Adrenal gland (tissue), 19 donors: ENCODE measurements at places on chromosomes 3 and 15. TPM values are rescaled to one million over a fixed set of nuclear protein-coding genes. Genes with fewer than 3 reads are reported as not detected.

Gene ANKUB1
- not detected for total RNA-seq

Gene TGM4
- not detected for total RNA-seq

GRCh38 chr3:102113421-102114041 is 264.2 kb downstream of the NFKBIZ start:
- DNase-seq = no peak

DNA sequence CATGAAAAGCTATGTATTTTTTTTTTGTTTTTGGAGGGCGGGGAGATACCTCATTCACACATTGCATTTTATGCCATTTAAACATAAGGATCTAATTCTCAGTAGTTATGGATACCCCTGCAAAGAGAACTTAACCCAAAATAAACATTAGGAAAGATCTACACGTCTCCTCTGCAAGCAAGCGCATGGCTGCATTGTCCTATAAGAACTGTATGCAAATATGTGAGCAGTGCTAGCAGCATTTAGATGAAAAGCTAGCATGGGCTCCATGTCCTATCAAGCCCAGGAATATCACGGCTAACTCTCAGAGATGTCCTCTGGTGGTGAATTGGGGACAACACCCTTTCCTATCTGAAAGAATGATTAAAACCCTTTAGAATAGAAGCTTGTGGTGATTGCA is 292.8 kb downstream of the MEX3B start:
- DNase-seq = no peak

Gene ADAMTS7
- total RNA-seq = 13.5 TPM

DNA sequence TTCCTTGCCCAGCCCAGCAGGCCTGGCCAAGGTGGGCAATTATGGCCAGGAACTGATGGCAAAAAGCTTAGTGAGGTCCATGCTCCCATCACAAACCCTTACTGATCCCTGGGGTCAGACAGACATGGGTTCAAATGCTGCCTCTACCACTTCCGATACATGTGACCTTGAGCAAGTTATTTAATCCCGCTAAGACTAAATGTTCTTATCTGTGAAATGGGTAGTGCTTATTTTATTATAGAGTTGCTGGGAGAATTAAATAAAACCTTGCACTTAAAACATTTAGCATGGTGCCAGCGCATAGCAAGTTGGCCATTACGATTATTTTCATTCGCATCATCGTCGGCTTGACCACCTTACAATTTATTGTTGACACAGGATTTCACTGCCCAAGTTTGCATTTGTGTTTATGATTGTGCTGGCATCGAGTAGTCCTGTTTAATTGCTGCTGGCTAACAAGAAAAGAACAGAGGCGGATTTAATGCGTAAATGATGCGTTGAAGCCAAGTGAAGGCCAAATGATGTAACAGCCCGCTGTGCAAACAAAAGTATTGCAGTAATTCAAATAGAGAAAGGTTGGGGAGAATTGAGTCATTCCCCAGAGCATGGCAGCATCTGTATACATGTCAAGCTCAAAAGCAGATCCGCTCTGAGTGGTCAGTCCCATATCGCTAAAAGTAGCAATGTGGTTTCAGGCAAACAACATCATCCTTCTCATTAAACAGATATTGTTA is 7.3 kb upstream of the FURIN start:
- no peak for DNase-seq

DNA sequence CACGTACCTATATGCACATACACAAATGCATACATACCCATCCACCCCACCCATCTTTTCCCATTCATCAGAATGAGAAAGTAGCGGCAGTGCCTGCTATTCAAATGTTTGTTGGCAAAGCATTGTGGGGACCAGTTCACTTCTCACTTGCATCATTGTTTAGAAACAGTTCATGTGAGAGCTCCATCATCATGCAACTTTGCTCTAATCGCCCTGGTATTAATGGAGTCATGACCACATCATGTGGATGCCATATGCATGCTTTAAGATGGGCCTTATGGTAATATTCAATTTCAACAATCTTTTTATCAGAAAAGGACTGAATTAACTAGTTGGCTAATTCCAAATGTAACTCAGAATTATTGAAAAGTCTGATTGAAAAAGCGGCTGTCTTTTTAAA is 80.5 kb downstream of the LRTM1 start:
- no peak for DNase-seq

DNA sequence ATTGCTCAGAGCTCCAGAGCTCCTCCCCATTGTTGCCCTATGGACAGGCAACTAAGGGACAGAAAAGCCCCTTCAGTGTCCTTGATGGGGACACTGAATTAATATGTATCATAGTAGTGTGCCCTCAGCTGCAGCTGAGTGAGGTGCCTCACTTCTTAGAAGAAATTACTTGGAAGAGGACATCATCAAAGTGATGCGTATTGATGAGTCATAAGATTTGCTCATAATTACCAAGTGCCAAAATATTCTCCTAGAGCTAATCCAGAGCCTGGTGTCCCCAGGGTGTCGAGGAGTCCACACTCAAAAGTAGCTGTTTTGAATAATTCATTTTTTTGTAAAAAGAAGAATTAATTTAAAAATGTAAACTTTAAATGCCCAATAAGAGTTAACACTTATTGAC is 200.7 kb upstream of the SEMA6D start:
- no peak for DNase-seq

Gene GLDN
- 7.0 TPM for total RNA-seq

DNA sequence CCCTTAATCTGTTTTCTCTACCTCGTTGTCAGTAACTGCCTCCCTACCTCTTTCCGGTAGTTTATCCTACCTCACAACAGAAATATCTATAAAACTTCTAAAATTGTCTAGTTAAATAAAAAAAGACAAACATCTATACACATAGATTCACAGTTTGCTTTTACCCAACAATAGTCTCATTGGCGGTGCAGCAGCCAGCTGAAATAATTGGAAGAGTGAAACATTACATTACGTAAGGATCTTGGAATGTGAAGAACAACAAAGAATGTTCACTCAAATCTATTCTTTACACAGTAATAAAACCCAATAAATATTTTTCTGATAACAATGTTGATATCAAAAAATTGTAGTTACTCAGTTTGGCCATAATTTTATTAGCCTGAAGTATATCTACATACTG is 115.5 kb upstream of the ARPP21 start:
- no peak for DNase-seq

Gene CCDC33
- total RNA-seq = 0.28 TPM

DNA sequence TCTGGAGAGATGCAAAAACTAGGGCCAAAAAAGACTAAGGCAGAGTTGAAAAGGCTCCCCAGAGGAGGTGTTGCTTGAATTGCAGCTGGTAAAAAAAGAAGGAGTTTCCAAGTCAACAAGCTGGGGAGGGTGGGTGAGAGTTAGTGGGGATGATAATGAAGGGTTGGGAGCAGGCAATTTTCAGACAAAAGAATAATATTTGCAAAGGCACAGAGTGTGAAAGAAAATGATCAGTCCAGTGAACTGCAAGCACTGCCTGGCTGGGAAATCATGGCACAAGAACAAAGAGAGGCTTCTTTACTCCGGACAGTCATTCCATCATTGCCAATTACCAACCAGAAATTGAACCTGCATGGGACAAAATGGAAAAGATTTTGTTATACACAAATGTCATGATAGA is 42.2 kb downstream of the C3orf85 start:
- DNase-seq = no peak

GRCh38 chr3:183946037-183946436 is 61.4 kb upstream of the PARL start:
- DNase-seq = no peak

GRCh38 chr3:170499562-170500156 is 81.0 kb downstream of the CLDN11 start:
- peak; percentile 47 for DNase-seq

GRCh38 chr3:128496602-128497304 is 3.8 kb upstream of the GATA2 start:
- peak; percentile 38 for DNase-seq

GRCh38 chr15:38610748-38611147 is 46.1 kb upstream of the RASGRP1 start:
- no peak for DNase-seq

Gene MAP6D1
- total RNA-seq = 2.0 TPM

DNA sequence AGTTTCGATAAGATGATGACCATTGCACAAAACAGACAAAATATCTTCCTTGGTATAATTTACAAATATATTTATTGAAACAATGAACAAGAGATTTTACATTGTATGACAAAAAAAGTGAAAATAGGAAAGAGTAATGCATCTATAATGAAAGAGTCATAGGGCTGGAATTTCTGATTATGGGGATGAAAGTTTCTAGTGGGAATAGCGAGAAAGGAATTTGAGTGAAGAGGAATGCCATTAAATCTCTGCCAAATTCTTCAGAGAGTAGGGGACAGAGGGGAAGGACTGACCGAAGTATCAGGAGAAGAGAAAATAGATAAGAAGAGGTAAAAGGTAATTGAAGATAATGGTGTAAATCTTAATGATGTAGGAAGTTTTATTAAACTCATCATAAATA is 125.4 kb downstream of the VGLL3 start:
- no peak for DNase-seq

DNA sequence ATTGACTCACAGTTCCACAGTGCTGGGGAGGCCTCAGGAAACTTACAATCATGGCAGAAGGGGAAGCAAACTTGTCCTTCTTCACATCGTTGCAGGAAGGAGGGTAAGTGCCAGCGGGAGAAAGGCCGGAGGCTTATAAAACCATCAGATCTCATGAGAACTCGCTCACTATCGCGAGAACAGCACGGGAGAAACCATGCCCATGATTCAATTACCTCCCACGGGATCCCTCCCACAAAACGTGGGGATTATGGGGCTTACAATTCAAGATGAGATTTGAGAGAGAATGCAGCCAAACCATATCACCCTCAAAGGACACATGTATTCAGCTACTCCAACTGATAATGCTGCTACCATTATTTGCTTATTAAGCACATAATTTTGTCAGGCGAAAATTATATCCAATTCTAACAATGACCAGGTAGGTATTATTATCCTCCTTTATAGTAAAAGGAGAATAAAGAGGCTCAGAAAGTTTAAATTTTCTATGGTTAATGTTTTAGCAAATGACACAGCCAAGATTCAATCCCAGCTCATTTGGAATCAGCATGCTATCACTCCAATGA is 327.2 kb upstream of the CDIN1 start:
- no peak for DNase-seq

Gene ARPC4
- total RNA-seq = 188 TPM

DNA sequence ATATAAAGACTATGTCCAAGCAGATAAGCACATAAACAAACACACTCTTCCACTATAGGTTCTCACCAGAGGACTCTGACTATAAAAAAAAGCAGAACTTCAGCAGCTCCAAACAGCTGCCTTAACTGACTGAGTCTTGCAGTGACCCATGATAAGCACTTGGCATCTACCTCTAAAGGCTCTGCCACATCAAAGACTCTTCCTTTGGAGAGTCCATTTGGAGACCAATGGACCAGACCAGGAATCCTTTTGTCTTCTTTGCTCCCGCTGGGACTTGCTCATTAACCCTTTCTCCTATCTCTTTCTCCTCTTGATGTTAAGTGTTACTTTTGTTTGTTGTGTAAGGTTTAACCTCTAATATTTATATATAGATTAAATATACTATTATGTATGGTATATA is 424.1 kb downstream of the RSL24D1 start:
- no peak for DNase-seq

DNA sequence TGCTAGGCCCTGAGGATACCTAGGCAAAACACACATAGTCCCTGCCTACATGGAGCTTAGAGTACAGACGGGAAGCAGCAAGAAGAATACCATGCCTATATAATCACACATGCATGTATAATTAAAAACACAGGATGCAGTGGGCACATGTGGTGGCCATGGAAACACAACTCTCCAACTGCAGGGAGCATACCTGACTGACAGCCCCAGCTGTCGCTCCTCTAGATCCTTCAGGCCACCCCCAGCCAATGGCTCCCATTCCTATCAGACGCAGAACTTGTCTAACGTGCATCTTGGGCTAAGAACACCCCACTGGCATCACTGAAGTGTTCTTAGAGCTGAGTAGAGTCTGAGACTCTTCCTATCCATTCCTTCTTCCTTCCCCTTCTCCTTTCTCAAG is 125.5 kb upstream of the FRMD4B start:
- DNase-seq = no peak

DNA sequence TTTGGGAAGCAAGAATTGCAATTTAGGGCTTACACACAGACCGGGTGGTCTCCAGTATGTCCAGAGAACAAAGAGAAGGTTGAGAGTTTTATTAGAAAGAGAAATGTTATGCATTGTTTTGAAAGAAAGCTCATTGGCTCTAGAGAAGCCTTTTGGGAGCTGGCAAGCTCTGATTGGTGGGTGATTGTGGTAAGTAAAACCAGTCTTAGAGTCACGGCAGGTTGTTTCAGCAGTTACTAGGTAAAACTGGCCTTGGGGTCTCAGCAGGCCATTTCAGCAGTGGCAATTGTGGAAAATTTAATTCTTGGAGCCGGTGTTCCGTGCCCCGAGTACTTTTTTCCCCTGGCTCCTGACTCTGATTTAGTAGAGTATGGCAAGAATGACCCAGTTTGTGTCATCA is 78.1 kb downstream of the MRPL46 start:
- DNase-seq = no peak

DNA sequence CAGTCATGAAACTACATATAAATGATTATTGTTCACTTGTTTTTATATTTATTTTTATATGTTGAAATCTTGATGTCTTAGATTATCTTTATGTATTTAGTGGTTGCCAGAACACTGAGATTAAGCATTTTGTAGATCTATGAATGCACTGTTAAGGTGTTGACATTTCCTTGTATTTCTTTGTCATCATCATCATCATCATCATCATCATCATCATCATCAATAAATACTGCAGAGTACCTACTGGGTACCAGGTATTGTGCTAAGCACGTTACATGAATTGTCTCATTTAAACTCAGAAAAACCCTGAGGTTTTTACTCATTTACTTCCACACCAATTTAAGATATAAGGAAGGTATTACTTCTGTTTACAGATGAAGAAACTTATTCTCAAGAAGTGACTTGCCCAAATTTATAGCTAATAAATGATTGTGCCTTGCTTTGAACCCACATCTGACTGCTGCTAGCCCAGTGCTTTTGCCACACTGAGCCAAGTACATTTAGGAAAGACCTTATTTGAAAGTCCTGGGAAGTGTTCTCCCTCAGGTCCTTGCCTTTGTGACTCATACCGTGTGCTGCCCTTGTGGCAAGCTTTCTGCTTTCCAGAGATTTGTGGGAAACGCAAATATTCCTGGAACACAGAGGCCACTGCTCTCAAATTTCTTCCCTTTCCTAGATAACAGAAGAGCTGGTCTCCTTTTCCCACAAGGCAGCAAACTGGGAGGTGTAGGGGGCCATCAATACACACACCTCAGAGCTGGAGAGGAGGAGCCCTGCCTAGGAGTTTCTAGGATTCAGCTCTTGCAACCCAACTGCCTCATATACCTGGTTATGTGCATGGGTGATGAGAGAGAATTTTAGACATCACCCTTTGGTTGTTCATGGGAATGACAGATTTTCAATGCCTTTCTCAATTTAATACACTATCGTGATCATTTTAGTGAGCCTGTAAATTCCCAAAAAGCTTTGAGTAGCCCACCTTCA is 115.4 kb upstream of the C15orf61 start:
- DNase-seq = no peak
